ENCODE measurements at places on chromosomes 7 and 10. TPM values are rescaled to one million over a fixed set of nuclear protein-coding genes. Genes with fewer than 3 reads are reported as not detected.
A peak's percentile ranks its signal among the peaks of the same experiment; 100 is the strongest.

- H3K4me1 ChIP-seq, result peaks cover 5% of the 10 kb centered on the region
- H3K27me3 ChIP-seq, result no peaks in the 10 kb centered on the region
- DNase-seq, result no peak
- H3K27ac ChIP-seq, result no peak overlapping the region
Measured at GRCh38 chr10:120387326-120387725, 69.7 kb upstream of the PLPP4 start.

GRCh38 chr10:13636776-13637175 is 50.0 kb downstream of the PRPF18 start:
- no peak for DNase-seq
- no peaks in the 10 kb centered on the region for H3K27me3 ChIP-seq
- H3K27ac ChIP-seq, result no peak overlapping the region
- H3K36me3 ChIP-seq, result peaks cover 30% of the 10 kb centered on the region
- H3K4me3 ChIP-seq, result no peak overlapping the region

The PDE1C gene
- total RNA-seq, result 1.1 TPM

GRCh38 chr7:30996256-30996655 is 32.5 kb downstream of the GHRHR start:
- no peaks in the 10 kb centered on the region for H3K27me3 ChIP-seq
- no peak for DNase-seq
- H3K27ac ChIP-seq, result peak overlapping the region; percentile 35
- H3K36me3 ChIP-seq, result no peaks in the 10 kb centered on the region

The EBLN1 gene
- total RNA-seq, result not detected
